ENCODE measurements at places on chromosomes 4 and X.

GRCh38 chrX:152821145-152821765 is 9.3 kb downstream of the CETN2 start:
- no peak for DNase-seq

DNA sequence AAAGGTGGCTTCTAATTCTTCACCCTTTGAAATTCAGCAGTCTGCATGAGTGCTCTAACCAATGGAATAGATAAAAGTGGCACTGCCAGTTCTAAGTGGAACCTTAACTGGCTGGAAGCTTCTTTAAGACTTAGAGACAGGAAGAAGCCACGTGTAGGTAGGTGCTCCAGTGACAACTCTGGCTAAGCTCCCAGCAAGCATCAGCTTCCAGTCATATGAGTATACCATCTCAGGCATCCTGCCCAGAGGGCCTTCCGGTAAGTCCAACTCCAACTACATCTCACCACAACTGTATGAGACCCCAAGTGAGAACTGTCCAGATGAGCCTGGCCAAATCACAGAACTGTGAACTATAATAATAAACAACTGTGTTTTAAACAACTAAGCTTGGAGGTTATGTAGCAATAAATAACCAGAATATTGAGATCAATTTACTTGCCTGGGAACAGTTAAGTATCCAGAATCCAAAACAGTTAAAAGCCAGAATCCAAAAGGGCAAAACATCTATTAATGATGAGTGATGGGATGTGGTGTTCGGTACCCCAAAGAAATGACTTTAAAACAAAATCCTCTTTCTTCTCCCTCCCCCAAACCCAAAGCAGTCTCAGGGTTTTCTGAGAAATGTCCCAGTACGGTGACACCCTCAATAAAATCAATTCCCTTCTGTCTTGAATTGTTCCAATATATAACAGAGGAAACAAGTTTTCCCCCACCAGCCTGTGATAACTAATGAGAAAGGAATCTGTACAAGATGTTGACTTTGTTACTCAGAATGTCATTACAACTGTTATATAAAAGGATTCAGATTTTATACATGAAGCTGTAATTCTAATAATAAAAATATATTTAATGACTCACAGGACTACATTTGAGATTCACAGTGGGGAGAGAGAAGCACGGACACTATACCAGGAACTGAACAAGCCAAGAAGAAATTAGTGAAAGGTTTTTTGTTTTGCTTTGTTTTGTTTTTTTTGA is 4.2 kb downstream of the TSPAN5 start:
- DNase-seq, result no peak

GRCh38 chr4:12701384-12701783 is 782.8 kb downstream of the RAB28 start:
- no peak for DNase-seq

GRCh38 chr4:123638834-123639233 is 242.2 kb downstream of the SPRY1 start:
- DNase-seq, result no peak

DNA sequence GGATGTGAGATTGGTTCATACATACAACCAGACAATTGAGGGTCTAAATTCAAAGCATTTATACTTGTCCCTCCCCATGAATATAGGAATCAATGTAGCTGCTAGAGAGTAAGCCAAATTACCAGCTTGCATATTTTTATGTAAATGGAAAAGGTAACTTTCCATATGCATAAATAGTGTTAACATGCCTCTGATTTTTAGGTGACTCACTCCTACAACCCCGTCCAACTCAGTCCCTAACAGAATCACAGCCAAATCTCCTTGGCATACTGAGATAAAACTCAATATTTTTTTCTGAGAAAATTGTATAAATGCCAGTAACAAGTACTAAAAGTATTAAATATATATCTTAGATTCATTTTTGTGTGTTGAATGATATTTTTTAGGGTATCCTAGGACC is 67.2 kb downstream of the INPP4B start:
- no peak for DNase-seq

DNA sequence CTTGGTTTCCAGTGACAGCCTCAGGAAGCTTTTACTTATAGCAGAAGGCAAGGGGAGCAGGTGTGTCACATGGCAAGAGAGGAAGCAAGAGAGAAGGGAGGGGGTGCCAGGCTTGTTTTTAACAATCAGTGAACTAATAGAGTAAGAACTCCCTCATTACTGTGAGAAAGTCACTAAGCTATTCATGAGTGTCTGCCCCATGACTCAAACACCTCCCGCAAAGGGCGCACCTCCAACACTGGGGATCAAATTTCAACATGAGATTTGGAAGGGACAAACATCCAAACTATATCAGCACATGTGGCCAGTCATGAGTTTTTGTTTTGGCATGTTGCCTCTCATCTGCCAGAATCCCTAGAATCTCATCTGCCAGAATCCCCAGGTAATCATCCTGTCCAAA is 183.5 kb upstream of the C1QTNF7 start:
- no peak for DNase-seq

- no peak for DNase-seq
Observed at GRCh38 chrX:12007881-12008280, 130.4 kb upstream of the FRMPD4 start.

DNA sequence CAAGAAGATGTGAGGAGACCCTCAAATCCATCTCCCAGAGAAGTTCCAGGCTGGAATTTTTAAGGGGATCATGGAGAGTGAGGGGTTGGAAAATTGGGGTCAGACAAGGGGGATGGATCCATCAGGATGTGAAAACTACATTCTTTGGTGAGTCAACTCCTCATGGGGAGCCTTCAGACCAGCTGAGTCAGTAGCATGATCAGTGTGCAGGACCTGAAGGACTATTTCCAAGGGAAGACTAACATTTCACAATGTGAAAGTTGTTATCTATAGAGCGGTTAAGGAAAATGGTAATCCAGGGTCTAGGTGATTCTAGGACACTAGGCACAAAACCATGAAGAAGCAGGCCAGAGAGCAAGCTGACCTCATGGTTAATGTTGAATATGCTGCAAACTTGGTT is 38.6 kb upstream of the CEP135 start:
- no peak for DNase-seq
